Hematopoietic multipotent progenitor cell (in vitro differentiated cells): ENCODE measurements at places on chromosomes 13 and 19.

GRCh38 chr13:72286421-72286820 is 419.4 kb upstream of the DACH1 start:
- DNase-seq = no peak

GRCh38 chr13:34381228-34381627 is 560.8 kb upstream of the NBEA start:
- DNase-seq = no peak

GRCh38 chr19:21699197-21699596 is 68.2 kb downstream of the ZNF100 start:
- no peak for DNase-seq

DNA sequence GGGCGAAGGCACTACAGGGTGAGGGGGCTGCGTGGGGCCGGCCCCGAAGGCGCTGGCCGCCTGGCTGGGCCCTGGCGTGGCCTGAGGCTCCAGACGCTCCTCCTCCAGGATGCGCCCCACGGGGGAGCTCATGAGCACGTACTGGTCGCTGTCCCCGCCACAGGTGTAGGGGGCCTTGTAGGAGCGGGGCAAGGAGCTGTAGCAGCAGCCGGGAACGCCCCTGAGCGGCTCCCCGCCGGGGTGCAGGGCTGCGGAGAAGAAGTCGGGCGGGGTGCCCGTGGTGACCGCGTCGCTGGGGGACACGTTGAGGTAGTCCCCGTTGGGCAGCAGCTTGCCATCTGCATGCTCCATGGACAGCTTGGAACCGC is 3.0 kb downstream of the IRS2 start:
- no peak for DNase-seq

DNA sequence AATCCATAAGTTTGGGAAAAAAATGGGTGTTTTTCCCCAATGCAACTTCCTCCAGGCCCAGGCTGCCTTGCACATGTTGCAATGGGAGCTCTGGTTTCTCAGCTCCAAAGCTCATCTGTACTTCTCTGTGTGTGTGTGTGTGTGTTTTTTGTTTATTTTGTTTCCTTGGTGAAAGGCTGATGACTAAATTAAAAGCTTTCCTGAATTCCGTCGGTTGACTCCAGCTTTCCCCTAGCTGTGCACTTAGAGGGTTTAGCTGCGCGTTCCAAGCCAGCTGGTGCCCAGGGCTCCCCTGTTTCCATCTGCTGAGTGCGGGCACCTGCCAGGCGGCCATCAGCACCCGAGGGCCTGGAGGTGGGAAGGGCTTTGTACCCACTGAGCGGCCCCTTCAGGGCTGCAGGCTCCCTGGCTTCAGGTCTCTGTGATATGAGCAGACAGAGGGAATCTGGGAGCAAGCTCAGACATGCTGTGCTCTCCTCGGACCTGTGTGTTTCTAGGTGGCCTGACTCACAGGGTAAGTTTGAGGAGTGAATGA is 129.1 kb upstream of the SOX1 start:
- no peak for DNase-seq

- no peak for DNase-seq
Observed at GRCh38 chr19:45321848-45322247, 827 bp downstream of the CKM start.

- DNase-seq = no peak
Observed at GRCh38 chr19:4197625-4198466, 15.4 kb downstream of the ANKRD24 start.

DNA sequence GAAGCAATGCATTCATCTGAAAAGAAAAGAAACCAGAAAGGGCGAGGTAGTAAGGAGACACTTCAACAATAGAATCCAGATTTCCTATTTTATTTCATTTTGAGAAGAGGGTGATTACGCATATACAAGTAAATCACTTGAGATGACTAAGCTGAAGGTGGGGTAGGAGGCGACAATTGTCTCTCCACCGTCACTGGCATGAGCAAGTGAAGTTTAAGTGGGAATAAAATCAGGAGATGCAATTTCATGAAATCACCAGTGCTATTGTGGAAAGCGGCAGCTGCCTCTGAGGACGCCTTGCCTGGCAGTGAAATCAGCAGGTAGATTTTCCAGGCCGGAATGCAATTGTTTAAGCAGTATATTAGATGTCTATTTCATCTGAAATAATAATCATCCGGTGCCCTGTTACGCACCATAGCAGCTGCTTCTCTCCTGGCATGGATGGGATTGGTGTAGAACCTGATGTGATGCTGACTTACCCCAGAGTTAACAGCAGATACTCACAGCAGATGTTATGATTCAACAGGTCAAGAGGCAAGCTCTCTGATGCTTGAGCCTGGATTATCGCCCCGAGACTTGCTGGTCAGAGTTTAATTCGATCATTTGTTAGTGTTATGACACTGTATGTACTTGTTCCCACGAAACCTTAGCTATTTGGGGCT is 64.3 kb downstream of the RASL11A start:
- no peak for DNase-seq

- no peak for DNase-seq
Observed at GRCh38 chr13:112928972-112929782, 39.8 kb upstream of the MCF2L start.

- peak; percentile 14 for DNase-seq
Observed at GRCh38 chr13:98189841-98190505, 12.9 kb upstream of the RNF113B start.

- no peak for DNase-seq
Observed at GRCh38 chr19:53193535-53194222, 521 bp upstream of the ZNF665 start.

DNA sequence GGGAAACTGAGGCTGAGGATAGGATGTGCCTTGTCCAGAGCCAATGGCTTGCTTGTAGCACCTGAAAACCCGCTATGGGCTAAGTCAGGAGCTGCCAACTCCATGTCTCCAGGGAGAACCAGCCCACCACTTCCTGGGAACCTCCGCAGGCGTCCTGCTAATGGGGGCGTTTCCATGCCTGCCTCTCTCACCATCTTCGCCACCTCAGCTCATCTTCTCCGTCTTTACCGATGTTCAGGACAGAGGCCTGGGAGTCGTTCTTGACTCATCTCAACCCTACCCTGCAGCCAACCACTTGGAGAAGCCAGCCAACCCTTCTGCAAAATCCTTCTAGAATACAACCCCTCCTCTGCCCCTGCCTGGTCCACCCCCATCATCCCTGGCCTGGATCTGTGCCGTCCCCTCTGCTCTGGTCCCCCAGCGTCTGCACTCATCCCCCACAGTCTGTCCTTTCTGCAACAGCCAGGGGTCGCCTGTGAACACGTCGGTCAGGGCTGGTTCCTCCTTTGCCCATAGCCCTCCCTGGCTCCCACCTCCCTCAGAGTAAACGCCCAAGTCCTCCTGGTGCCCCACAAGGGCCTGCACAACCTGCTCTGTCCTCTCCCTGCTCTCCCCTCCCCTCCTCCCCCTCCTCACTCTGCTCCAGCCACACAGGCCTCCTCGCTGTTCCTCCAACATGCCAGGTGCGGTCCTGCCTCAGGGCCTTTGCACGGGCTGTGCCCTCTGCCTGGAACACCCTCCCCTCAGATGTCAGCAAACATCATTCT is 31.0 kb downstream of the PTPRS start:
- DNase-seq = no peak

- DNase-seq = no peak
Observed at GRCh38 chr19:39307822-39308530, 11.8 kb downstream of the IFNL1 start.

DNA sequence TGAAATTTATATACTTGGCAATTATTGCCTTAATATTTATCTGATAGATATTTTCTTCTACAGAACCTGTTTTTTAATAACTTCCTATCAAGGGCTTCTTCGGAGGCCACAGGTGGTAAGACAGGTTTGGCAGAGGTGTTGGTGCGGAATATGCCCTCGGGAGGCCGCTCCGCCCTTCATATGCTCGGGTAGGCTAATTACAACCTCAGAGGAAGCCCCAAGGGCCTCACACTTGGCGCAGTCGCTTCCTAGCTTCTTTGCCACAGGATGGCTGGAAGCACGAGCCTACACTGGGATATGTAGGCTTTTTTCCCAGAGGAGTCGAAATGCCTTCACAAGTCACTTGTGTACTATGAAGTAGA is 68.8 kb downstream of the LMO7 start:
- no peak for DNase-seq

DNA sequence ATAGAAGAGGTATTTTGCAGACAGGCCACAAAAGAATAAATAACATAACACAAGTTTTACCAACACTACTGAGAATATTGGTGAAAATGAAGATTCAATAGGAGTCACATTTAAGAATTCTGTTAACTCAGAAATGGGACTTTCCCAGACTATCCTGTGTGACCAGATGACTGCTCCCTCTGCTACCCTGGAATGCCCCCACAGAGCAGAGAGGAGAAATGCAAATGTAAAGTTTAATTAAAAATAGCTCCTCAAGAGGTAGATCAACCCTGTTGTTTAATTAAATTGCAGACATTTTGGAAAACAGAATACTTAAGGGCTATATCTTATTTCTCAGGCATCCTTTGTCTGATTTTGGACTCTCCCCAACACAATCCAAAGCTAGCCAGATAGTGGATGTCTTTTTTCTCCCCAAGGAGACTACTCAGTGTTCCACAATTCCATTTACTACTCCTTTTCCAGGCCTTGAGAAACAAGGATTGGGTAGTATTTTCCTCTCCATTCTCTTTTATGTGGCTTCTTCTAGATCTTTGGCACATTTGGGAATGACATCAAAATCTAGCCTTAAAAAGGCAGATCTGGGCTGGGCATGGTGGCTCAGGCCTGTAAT is 104.7 kb upstream of the TSC22D1 start:
- DNase-seq = no peak

- DNase-seq = no peak
Observed at GRCh38 chr19:18386543-18387271, 749 bp downstream of the GDF15 start.

GRCh38 chr13:48072304-48072703 is 22.6 kb downstream of the MED4 start:
- DNase-seq = no peak

DNA sequence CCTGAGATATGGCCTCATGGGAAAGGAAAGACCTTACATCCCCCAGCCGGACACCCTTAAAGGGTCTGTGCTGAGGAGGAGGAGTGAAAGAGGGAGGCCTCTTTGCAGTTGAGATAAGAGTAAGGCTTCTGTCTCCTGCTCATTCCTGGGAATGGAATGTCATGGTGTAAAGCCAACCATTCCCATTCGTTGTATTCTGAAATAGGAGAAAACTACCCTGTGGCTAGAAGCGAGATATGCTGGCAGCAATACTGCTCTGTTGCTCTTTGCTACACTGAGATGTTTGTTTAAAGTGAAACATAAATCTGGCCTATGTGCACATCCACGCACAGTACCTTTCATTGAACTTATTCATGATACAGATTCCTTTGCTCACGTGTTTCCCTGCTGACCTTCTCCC is 783 bp upstream of the ZNF587B start:
- DNase-seq = no peak
